ENCODE measurements at places on chromosomes 16 and 17.
A peak's percentile ranks its signal among the peaks of the same experiment; 100 is the strongest.

DNA sequence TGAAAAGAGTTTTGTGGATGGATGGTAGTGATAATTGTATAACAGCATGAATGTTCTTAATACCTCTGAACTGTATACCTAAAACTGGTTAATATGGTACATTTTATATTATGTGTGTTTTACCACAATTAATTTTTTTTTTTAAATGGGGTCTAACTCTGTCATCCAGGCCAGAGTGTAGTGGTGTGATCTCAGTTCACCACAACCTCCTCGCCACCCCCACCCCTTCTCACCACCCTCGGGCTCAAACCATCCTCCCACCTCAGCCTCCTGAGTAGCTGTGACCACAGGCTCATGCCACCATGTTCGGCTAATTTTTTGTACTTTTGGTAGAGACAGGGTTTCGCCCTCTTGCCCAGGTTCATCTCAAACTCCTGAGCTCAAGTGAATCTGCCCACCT lies 123.2 kb downstream of the CDRT15L2 start:
- no peak for DNase-seq

- DNase-seq = peak; percentile 93
These were observed 19.3 kb downstream of the CRISPLD2 start for GRCh38 chr16:84839054-84839453.

GRCh38 chr17:1979182-1979985 lies 45.8 kb downstream of the RTN4RL1 start:
- peak; percentile 32 for DNase-seq

- DNase-seq = no peak
These were observed at the start of gene HBM for GRCh38 chr16:165539-166374. Gene HBM, plus strand, starts transcription at chr16:165978. Its CDS starts 20 bp downstream, at chr16:165998.

GRCh38 chr17:10585529-10585928 lies 36.1 kb upstream of the MYH2 start:
- no peak for DNase-seq

DNA sequence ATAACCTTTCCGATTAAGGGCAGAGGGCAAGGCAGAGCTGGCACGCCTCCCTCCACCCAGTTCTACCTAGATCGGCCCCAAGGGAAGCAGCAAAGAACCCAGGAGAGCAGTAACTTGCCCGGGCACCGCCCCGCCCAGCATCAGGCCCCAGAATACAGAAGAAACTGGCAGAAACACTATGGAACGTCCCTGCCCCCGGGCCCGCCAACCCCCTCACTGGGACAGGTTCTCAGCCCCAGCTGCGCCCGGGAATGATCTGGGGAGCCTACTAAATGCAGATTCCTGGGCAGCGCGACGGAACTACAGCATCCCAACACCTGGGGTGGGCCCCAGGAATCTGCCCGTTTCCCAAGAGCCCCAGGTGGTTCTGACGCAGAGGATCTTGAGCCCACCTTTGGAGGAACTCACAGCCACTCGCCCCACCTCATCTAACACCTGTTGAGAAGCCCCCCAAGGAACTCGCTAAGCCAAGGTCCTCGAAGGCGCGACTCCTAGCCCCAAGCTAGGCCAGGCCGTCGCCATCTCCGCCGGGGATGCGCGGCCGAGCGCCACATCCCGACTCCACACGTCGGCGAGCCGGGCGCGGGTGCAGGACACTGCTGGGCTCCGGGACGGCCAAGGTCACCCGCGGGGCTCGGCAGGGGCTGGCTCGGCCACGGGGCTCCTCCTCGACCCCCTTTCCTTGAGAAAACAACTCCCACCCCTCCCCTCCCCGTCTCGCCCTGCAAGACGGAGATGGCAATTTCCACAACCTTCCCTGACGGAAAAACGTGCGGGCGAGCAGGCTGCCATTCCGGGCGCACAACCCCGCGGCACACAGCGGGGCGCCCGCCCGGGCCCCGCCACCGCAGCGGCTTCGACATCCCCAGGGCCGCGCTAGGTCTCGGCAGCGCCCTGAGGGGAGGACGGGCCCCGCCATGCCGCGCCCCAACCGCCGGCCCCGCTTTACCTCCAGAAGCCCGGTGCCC lies 913 bp downstream of the CDIP1 start:
- DNase-seq = no peak

- DNase-seq = no peak
These were observed 80.9 kb downstream of the GOSR1 start for GRCh38 chr17:30557916-30558685.

DNA sequence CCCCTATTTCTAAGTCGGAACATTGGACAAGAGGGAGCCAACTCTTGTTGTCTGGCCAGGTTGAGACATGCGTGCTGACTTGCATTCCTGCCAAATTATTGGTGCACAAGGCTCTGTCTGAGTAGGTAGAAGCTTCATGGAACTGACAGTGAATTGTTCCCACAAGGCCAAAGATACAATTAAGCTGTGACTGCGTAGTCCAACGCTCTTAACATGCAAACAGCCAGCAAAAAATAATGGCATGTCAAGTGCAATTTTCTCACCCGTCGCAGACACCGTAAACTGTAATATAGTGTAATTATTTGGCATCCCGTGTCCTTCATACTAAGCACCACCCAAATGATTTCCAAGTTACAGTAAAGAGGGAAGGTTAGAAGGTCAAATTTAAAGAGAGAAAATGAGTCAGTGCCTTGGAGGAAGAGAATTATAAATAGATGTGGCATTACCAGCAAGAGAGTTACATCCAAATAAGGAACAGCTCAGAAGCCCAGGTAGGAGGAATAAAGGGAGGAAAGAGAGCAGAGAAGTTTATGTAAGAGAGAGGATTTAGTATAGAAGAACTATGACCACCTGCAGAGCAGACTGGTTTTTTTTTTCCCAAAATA lies 21.8 kb downstream of the CDH8 start:
- DNase-seq = no peak

DNA sequence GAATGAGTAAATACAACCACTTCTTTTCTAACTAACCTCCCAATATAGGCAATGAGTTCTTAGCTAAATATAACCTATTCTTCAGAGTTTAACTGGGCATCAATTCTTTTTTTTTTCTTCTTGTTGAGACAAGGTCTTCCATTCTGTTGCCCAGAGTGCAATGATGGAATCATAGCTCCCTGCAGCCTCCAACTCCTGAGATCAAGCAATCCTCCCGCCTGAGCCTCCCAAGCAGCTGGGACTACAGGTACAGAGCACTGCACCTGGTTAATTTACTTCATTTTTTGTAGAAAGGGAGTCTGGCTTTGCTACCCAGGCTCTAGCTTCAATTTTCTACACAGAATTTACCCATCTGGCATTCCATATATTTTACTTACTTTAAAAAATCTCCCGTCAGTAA lies 1.1 kb downstream of the METTL16 start:
- DNase-seq = no peak

GRCh38 chr16:71460236-71460635 lies 1.8 kb downstream of the ZNF23 start:
- DNase-seq = no peak

DNA sequence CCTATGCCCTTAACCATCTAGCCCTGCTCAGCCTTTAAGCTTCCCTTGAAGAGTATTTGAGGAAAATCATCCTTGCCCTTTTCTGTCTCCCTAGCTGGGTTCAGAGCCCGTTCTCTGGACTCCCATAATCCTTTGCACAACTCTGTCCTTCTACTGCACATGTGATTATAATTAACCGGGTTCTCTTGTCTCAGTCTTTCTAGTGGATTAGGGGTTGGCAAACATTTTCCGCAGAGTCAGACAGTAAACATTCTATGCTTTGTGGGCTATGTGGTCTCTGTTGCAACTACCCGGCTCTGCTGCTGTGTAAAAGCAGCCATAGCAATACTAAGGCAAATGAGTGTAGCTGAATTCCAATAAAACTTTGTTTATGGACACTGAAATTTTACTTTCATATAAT lies 80.0 kb downstream of the CDRT15 start:
- DNase-seq = no peak

DNA sequence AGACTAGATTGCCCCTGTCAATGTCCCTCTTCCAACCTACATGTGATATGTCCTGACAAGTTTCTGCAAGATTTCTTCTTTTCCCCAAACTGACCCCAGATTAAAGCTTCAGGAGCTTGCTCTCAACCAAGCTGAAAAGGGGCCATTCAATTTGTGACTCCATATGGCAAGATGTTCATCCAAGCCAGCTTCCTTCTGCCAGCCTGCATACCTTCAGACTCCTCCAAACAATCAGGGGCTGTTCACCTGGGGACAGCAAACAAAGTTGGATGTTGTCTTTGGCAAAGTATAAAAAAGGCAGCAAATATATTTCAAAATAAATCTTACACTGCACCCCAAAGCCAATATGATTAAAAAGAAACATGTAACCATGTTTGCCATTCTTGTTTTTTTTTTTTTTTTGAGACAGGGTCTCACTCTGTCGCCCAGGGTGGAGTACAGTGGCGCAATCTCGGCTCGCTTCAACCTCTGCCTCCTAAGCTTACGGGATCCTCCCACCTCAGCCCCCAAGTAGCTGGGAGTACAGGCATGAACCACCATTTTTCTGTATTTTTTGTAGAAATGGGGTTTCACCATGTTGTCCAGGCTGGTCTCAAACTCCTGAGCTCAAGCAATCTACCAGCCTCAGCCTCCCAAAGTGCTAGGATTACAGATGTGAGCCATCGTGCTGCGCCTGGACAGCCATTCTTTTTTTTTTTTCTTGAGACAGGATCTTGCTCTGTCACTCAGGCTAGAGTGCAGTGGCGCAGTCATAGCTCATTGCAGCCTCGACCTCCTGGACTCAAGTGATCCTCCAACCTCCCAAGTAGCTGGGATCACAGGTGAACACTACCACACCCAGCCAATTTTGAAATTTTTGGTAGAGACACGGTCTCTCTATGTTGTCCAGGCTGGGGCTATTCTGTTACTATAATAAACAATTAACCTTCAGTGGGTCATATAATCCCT lies 50.0 kb upstream of the AKAP1 start:
- DNase-seq = no peak

GRCh38 chr16:19939553-19939952 lies 54.9 kb upstream of the GPRC5B start:
- no peak for DNase-seq

- DNase-seq = no peak
These were observed 149.5 kb downstream of the TRIM37 start for GRCh38 chr17:58956997-58957724.

GRCh38 chr16:67242138-67242730 lies 5.0 kb downstream of the FHOD1 start:
- DNase-seq = no peak

DNA sequence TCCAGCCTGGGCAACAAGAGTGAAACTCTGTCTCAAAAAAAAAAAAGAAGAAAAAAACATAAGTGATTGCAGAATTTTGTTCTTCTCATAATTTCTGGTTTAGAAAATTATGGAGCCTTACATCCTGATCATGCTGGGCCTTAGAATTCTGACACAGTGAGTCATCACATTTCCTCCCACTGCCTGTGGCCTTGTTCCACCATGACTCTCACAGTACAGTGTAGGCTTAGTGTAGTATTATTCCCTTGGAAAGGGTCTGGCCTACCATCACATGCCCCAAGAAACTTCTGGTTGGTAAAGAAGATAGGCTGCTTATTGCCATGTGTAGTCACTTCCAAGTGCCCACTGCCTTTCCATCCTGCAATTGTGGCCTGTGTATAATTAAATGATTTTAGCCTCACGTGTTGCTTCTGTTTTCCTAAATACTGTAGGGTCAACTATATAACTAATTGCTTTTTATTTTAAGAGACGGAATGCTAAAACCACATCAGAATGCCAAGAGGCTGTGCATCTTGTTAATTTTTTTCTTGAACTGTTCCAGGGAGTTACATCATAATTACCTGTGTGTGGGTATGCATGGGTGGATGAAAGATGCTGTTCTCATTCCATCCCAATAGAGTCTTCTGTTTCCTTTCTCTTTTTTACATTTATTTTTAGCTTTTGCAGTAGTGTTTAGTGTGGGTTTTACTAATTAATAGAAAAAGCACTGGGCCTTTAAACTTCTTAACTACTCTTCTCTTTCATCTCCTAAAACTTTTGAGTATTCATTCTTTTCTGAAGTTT lies 25.9 kb downstream of the OGFOD1 start:
- DNase-seq = peak; percentile 70

- DNase-seq = no peak
These were observed 174.7 kb downstream of the MAP2K4 start for GRCh38 chr17:12195418-12195817.

GRCh38 chr17:16926571-16927451 lies 45.1 kb downstream of the TNFRSF13B start:
- no peak for DNase-seq

DNA sequence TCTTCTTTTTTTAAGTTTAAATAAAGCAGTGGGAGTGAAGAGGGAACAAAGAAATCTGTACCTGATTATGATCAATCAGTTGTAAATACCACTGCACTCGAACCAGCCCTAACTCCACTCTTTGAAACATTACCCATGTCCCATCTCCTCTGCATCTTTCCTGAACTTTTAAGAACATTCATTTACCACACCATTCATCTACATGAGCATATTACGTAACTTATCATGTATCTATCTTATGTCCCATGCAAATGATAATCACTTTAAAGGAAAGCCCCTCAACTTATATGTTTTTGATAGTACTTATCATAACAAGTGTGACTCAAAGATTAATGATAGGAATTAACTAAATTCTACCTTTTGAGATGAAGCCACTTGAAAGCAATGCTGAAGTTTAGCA lies 10.7 kb upstream of the BRIP1 start:
- DNase-seq = no peak

DNA sequence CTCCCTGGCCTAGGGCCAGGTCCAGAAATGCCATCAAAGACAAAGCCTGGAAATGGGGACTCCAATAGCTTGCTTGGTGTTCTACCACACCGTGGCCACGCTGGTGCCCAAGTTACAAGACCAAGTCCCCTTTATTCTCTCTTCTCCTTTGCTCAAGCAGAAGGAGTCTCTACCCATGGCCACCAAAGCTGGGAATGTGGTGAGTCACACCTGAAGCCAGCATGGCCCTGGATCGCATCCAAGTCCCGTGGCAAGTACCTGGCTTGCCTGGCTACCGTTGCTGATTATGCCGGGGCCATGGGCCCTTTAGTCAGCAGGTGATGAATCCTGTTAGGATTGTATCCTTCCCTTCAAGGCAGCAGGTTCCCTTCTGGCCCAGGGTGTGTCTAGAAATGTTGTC lies 260.0 kb downstream of the HAPSTR1 start:
- DNase-seq = no peak

DNA sequence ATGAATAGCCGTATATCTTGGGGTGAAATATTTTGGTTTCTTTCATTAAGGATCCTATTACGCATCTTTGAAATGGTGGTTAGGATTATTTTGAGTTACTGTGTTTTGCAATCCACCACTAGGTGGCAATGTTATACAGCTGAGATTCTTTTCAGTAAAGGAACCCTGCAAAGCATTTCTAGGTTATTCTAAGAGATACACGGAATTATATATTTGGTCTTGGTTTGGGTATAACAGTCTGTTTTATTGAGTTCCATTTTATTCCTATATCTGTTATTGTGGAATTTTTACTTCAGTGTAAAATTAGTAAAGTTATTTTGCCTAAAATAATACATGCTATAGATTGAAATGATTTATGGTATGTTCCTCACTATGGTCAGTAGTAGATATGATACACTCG lies 62.9 kb upstream of the CPHXL start:
- DNase-seq = peak; percentile 44

GRCh38 chr17:33949100-33949499 lies 306.0 kb upstream of the CCL2 start:
- no peak for DNase-seq
